GF-D8 (cell line): ENCODE measurements at places on chromosomes 1 and 21.

DNA sequence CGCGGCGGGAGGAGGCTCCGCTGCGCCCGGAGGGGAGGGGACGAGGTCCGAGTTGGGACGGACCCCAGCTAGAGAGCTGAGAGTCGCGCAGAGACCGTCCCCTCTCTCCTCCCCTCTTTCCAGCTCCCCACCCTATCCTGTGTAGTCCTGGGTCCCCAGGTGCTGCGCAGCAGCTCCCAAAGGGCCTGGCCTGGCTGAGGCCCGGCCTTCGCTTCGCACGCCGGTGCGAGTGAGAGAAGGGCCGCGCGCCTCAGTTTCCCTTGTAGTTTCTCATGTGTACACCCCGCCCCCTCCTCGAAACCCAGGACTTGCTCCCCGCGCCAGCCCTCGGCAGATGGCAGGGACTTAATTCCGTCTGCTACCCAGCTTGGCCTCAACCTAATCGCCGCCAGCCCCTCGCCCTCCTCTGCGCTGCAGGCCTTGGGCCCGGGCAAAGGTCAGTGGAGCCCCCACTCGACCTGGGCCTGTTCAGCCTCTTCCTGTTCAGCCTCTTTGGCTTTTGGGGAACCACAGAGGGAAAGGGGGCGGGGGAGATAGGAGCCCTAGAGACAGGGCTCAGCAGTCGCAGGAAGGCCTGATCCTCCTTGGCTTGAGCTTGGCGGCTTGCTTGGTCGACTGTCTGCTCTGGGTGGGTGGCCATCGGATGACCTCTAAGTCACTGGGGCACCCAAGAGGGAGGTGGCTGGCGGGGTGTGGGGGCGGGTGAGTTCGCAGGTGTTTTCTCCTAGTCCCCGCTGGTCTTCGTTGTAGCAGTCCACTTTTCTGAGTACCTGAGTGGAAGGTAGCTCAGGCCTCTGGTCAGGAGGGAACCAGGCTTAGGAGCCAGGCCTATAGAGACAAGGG is 1.0 kb downstream of the ZNF687 start:
- DNase-seq, result peak; percentile 31

- no peak for DNase-seq
Measured at GRCh38 chr1:17630048-17630830, 90.7 kb downstream of the ARHGEF10L start.

GRCh38 chr1:229953736-229954326 is 113.2 kb upstream of the GALNT2 start:
- no peak for DNase-seq

DNA sequence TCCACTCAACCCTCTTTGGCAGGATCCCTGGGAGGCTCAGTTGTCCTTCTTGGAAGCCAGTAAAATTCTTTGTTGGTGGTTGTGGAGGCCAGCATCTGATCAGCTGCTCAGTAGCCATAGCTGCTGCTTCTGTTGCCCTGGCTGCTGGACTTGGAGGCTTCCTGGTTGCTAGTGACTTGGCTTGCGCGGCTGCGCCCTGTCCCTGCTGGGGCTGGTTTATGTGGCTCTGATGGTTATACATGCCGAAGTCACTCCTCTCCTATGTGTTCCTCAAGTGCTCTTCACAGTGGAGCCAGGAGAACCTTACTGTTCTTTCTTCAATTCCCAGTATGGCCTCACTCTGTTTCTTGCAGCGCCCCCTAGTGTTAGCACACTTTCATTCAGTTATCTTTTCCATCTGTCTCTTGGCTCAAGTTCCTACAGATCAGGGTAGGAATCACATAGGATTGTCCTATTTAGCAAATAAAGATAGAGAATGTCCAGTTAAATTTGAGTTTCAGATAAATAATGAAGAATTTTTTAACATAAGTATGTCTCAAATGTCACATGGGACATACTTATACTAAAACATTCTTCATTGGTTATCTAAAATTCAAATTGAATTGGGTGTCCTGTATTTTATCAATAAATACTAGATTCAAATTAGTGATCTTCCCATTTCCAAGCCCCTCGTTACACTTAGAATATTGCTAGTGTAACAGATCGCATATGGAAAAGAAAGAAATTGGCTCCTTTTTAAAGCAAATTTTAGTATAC is 176.5 kb downstream of the TGFB2 start:
- no peak for DNase-seq

DNA sequence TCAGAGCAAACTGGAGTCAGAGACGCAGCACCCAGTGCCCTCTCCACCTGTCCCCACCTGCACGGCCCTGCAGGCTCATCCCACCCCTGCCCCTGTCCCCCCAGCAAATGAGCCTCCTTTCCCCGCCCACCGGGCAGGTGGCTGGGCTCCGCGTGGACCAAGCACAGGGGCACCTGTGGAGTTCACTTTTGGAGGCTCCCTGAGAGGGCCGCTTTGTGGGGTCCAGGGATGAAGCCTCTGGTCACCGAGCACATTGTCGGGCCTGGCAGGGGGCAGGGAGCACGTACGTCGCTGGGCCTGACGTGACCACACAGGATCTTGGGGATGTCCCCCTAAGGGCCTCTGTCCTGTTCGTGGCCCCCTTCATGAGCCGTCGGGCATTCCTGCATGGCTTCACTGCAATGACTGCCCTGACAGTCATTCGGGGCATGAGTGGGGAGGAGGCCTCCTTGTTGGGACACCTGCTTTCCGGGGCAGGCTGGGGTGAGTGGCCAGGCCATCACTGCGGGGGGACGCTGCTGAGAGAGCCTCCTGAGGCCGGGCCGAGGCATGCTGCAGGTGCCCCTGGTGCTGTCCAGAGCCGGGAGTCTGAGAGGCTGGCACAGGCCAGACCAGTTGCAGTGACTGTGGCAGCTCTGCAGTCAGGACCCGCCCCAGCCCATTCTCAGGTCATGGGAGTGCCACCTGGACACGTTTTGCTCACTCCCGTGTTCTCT is 19.7 kb downstream of the SLX9 start:
- no peak for DNase-seq

DNA sequence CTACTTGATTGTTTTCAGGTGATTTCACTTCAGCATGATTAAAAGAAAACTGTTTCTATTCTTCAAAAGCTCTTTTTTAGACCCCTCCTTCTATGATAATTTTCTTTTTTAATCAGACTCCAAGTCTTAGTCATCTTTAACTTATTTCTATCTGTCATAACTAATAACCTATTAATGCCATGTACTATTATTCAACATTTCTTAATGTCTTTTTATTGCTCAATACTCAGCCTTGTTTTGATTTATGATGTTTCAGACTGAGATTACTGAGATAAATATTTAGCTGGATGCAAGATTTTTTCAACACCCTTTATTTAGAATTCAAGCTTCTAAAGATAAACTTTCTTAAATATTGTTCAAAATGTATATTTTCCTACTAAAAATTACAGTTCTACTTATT is 53.6 kb downstream of the ATP6V1G3 start:
- DNase-seq, result no peak

- DNase-seq, result no peak
Measured at GRCh38 chr1:244865028-244865371, 657 bp upstream of the HNRNPU start.

GRCh38 chr1:112937495-112937894 is 18.5 kb downstream of the SLC16A1 start:
- DNase-seq, result no peak

DNA sequence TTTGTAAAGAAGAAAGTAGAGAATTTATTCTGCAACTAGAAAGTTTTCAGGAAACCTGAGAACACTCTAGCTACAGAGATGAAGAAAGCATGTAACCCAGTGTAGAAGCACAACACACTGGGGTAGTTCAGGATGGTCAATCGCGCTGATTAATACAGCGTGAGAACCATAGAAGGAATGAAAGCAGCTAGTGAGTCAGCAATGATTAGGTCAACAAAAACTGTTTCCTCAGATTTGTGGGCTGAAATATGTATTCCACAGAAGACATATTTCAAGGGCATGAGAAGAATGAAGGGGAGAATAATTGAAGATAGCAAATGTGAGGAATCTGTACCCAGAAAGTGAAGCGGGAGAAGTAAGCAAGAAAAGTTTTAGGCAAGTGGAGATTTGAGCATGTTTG is 97.8 kb upstream of the ADGRL2 start:
- no peak for DNase-seq

DNA sequence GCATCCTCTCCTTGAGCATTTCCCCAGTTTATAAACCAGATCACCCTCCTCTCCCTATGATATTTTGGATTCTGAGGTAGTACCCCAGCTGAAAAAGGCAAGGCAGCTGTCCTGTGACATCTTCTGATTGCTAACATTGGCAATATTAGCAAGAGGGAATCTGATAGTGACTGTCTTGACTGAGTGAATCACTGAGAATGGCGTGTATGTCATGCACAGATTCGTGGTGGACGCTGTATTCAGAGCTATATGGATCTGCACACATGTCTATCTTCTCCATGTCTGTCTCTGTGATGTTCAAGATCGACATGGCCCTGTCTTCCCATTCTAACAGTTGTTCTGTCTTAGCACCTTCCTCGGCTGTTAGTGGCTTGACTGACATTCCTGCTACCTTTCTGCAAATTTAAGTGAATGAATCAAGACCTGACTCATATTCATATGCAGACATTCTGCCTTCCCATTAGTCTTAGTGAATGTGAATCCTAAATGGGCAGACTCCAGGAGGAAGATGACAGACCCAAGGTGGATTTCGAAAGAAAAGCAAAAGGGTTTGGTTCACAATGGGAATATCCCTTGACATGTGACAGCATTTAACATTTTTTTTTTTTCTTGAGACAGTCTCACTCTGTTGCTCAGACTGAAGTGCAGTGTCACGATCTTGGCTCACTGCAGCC is 97.7 kb downstream of the PGBD5 start:
- no peak for DNase-seq

- DNase-seq, result no peak
Measured at GRCh38 chr1:25579292-25580252, 36.2 kb downstream of the LDLRAP1 start.

DNA sequence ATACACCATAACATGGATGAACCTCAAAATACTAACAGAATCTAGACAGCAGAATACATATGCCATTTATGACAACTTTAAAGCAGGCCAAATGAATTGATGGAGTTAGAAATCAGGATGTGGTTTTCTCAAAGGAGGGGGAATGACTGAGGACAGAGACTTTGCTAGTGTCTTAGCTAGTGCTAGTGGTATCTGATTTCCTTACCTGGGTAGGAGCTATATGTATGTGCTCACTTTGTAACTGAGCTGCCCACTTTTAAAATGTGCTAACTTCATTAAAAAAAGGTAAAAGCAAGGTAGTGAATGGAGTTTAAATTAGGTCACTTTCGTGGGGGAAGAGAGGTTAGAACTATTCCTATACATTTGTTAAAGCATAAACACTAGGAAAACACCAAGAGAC is 2.6 kb downstream of the GTF2B start:
- DNase-seq, result no peak

DNA sequence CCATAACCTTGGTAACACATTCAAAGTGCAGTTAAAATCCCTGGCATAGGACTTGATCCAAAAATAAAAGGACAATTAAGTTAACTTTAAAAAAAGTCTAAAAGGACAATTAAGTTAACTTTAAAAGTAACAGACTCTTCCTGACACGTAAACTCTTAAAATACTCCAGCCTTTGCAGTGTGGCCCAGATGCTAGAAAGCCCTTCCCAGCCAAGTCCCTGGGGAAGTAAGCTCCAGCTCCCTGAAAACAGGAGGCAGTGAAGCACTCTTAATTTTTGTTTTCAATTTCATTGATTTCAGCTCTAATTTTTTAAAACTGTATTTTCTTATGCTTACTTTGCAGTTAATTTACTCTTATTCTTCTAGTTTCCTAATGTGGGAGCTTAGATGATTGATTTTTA is 5.1 kb upstream of the AIM2 start:
- DNase-seq, result no peak
